ENCODE measurements at places on chromosomes 16 and 17.

DNA sequence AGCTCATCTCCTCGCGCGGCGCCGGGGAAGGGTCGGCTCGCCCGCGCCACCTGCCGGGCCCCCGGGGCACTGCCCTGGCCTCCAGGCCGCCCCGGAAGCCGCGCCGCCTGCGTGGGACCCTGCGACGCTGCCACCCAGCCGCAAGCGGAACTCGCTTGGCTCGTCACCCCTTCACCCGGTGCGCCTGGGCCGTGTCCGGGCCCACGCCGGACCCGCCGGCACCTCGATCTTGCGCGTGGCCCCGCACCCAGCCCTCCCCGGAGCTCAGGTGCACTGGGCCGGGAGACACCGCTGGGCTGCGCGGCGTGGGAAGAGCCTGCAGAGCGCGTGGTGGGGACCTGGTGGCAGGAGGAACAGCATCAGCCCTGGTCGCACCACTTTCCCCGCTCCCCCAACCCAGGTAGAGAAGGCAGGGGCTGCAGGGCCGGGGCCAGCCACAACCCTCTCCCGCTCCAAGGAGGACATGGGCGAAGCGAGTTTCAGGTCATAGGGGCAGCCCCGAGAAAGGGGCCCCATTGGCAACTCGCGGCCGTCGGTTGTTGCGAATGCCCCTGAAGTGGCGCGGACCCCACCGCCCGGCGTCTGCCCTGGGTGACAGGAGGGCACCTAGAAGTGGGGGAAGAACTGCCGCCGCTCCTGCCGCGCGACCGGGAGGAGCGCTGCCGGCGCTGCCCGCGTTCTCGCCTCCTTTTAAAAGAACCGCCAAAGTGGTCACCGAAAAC lies 363 bp upstream of the MIF4GD start:
- peak; percentile 43 for DNase-seq

DNA sequence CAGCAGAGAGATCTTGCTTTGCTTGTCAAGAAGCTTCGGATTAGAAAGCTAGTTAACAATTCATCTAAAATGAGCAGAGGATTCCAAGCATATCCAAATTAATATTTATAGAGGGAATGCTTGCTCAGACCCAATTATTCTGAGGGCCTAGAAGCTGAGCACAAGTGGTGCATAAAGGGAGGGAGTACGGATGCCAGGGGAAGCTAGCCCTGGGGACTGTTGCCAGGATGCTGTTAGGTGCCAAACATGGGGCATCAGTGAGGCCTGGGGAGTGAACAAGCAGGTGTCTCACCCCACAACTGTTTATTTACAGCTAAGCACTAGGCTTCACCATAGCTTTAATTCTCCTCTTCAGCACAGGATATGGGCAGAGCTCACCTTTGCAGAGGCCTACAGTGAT lies 684.1 kb upstream of the C16orf82 start:
- no peak for DNase-seq

DNA sequence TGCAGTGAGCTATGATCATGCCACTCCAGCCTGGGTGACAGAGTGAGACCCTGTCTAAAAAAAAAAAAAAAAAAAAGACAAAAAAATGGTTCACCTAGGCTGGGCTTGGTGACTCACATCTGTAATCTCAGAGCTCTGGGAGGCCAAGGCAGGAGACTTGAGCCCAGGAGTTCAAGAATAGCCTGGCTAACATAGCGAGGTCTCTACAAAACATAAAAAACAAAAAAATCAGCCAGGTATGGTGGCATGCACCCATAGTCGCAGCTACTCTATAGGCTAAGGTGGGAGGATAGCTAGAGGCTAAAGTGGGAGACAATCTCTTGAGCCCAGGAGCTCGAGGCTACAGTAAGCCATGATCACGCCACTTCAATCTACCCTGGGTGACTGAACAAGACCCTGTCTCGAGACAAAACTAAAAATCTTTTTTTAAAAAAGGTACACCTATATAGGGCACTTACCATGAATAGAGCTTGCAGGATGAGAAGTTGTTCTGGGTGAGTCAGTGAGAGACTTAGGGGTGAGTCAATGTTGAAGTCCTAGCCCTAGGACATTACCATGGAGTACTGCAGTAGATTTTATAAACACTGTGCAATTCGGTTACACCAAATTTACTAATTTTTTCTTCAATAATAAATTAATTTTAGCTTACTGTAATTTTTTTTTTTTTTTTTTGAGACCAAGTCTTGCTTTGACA lies 19.0 kb downstream of the USP32 start:
- no peak for DNase-seq

DNA sequence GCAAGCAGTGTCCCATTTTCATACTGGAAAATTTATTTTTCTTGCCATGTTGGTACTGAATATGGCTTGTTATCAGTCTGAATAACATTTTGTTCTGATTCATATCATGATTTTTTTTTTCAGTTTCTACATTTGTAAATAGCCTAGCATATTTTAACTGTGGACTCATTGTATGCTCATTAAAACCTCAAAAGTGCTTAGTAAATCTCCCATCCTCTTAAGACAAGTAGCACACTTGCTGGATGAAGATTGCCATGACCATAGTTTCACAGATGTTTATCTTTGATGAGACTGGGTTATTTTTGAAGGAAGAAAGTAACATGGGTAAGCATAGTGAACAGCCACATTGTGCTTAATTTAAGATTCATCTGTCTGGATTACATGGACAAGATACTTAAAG lies 878 bp downstream of the KRT10 start:
- DNase-seq, result no peak

DNA sequence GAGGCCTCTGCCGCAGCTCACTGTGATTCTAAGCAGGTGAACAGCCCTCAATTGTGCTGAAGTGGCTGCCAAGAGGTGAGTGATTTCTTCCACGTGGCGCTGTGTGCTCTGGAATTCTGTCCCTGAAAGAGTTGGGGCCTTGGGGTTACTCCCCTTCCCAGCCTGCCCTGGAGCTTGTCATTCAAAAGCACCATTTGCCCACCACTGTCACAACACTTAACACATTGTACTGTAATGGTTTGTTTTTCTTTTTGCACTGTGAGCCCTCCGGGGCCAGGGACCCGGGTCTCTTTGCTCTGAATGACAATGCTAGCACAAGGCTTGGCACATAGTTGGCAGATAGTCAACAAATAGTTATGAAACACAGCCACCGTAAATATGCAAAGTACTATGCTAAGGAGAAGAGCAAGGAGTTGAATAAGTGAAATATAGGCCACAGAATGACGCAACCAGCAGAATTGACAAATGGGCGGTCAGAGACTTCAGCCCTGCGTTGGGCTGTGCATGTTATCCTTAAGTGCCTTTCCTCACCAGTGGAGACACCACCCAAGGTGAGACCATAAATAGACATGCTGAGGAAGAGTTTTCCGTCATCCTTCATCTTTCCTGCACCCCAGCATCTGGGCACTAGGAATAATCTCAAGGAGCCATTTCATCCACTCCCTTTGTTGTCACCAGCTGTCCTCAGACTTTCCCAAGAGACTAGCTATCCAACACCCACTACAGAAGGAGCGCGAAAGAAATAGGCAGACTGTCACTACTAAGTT lies 112.0 kb upstream of the DNAH9 start:
- DNase-seq, result no peak

- no peak for DNase-seq
Measured at GRCh38 chr17:35870906-35871819, 2.5 kb upstream of the HEATR9 start.

Measured in breast epithelium (tissue), 4 donors.